ENCODE measurements at places on chromosomes 4 and X.
A peak's percentile ranks its signal among the peaks of the same experiment; 100 is the strongest.

- DNase-seq: no peak
These were observed 318.9 kb upstream of the F9 start for GRCh38 chrX:139211568-139212182.

- DNase-seq: no peak
These were observed 102.5 kb downstream of the TSPAN5 start for GRCh38 chr4:98555798-98556445.

DNA sequence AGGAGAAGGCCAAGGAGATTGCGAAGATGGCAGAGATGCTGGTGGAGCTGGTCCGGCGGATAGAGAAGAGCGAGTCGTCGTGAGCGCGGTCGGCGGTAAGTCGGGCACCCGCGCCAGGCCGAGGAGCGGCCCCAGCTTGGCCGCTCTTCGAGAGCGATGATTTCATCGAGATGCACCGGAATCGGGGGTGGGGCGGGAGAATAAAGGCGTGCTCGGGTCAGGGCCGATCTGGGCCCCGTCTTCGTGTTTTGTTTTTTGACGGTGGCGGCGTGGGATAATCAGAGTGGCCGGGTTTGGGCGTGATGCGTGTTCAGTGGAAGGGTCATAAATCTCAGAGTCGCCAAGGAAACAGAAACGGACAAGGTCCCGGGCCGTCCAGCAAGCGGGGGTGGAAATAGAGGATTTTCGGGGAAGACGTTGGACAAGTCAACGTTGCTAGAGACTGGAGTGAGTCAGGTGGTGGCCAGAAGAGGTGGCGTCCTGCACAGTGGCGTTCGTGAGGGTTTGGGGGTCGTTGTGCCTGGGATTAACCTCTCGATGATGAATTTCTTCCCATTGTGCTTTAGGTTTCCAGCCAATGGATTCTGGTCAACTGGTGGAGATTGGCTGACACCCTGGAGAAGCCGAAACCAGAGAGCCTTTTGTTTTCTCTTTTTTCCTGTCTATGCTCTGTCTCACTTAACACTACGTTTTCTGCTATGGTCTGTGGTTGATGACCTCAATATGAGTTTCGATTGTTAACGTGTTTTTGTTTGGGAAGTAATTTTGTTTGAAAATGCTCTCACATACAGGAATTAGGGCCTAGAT, 882 bp downstream of the MRFAP1 start:
- no peak for DNase-seq

GRCh38 chr4:6195602-6196319, 4.6 kb downstream of the JAKMIP1 start:
- no peak for DNase-seq

DNA sequence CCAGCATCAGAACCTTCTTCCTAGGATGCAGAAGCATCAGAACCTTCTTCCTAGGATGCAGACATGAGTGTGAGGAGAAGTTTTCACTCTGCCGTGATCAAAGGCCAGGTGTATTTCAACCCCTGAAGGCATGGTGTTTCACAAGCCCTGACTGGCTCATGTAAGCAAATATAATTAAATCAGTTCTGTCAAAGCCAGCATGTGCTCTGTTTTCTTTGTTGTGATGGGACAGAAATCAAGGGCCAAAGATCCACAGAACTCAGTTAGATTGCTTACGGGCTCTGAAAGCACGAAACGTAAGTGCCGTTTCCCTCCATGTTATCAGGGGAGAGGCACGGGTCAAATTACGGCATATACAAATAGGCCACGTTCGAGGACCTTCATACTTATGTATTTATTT, 32.0 kb upstream of the CLDN24 start:
- no peak for DNase-seq

DNA sequence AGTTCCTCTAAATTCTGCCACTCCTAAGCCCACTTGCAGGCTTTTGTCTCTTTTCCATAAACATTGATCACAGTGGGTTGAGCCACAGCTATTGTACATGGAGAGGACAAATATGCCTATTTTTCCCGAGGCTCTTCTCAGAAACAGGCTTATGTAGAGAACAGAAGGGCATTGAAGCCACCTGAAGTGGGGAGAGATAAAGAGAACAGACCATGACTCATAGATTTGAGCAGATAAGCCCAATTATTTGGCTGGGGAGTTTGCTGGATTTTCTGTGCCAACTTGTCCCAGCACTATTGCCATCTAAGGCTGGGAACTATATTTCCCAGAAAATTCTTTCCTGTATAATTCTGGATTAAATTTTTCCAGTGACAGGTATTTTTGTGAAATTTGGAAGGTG, 446.1 kb upstream of the RPS6KA3 start:
- DNase-seq: no peak

- DNase-seq: no peak
These were observed 645 bp downstream of the APLN start for GRCh38 chrX:129653971-129654651.

- DNase-seq: no peak
These were observed 17.3 kb downstream of the FNIP2 start for GRCh38 chr4:158786121-158786601.

DNA sequence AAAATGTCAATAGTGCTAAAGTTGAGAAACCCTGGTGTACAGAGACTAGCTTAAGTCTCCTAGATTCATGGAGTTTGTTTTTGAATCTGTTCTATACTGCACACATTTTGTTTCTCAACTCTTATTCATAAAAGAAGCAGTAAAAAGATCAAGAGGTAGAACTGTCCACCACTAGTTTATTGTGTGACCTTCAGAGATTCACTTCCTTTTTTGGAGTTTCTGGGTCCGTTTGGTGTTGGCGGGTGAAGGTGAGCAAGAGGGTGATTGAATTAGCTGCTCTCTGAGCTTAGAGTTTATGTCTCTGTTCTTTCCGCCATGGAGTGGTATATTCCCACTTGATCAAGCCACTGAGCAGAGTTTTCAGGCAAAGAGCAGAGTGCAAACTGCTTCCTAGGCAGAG, 21.4 kb upstream of the PLAC1 start:
- no peak for DNase-seq

GRCh38 chr4:8760561-8760960, 111.1 kb downstream of the HMX1 start:
- DNase-seq: no peak

DNA sequence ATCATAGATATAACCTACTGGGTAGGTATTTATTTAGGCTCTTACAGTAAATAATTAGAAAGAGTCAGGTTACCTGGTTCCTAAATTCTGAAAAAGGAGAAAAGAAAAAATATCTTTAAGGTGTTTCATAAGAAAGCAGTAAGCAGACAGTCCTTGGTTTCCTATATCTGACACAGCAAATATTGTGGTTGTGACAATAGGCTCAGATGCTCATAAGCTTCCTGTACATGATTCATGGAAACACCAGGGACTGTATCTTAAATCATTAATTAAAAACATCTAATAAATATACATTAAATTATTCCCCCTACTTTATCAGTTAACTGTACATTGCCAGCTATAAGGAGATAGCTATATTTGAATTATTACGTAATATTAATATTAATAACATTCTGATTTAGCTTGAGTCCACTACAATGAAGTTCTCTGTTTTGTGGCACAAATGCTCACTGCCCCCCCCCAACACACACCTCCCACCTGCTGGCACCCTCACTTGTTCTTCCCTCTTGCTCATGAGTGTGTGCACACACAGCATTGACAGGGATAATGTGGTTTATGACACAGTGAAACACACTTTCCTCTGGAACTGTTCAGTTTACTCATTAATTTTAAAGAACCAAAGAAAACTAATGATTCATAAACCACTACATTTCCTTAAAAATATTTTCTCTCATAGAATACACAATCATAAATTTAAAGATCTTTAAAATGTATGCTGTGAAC, 187.4 kb downstream of the NR3C2 start:
- DNase-seq: no peak

DNA sequence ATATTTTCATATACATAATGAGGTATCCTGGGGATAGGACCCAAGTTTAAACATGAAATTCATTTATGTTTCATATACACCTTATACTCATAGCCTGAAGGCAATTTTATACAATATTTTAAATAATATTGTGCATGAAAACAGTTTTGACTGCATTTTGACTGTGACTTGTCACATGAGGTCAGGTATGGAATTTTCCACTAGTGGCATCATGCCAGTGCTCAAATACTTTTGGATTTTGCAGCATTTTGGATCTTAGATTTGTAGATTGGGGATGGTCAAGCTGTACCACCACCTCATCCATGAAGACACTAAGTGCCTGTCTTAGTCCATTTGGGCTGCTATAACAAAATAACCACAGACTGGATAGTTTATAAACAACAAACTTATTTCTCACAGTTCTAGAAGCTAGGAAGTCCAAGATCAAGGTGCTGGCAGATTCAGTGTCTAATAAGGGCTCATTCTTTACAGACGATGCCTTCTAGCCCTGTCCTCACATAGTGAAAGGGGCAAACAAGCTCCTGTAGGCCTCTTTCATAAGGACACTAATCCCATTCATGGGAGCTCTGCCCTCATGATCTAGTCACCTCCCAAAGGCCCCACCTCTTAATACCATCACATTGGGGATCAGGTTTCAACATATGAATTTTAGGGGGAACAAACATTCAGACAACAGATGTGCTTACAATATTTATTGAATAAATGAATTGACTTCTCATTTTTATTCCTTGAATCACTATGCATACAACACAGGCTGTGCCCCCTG, 9.4 kb downstream of the NUDT6 start:
- no peak for DNase-seq

- DNase-seq: no peak
These were observed 169.9 kb upstream of the HAND2 start for GRCh38 chr4:173699841-173700475.

GRCh38 chr4:30537456-30537855, 182.7 kb upstream of the PCDH7 start:
- DNase-seq: peak; percentile 67

DNA sequence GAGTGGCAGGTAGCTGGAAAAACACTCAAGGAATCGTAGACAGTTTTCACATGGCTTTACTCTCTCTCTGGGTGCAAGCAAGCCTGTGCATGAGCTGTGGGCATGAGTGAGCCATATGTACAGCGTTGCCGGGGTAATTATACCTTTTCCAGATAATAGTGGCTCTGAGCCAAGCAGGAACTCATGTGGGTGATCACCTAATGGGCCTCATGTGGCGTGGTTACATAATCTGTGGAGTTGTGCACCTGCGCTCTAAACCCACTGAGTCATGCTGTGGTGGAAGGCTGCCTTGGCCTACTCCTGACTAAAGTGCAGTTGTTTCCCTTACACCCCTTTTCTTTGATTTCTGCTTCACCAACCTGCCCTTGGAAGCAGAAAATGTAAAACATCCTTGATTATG, 1564.5 kb upstream of the PCDH10 start:
- DNase-seq: peak; percentile 28

DNA sequence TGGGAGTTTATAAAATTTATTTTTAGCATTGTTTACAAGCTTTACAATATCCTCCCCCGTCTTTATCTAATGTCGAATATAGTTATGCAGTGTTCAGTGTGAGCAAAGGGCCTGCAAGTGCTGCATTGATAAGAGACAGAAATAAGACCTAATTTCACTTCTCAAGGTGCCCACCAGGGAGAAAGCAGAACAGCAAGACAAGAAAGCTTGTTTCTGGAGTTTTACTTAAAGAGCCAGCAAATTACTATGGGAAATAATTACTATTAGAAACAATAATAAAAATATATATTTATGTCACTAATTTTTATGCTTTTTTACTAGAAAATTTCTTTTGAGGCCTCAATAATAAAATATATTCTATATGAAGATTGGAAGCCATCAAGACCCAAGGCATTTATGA, 2677.7 kb downstream of the ARAP2 start:
- DNase-seq: no peak

All from kidney epithelial cell (primary cell).